ENCODE measurements at places on chromosomes 12 and 14.

DNA sequence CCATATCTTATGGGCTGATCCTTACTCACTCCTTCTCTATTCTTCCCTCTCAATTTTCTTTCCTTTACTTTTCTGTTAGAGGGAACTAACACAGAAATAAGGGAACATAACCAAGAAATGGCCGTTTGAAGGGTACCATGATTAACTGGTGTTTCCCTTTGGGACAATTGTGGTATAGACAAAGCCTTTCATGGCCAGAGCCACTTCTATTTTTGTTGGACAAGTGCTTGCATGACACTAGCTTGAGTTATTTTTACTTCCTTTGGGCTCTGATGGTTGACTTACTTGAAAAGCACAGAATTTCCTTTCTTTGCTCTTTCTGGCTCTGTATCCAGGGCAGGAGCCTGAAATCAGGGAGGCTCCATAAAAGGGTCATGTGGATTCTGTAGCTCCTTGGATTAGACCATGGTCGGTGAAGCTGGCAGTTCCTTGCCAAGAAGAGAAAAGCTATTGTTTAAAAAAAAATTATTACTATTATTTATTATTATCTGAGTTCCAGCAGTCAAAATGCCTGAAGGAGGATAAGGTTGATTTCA lies 130.6 kb downstream of the KTN1 start:
- DNase-seq = no peak

DNA sequence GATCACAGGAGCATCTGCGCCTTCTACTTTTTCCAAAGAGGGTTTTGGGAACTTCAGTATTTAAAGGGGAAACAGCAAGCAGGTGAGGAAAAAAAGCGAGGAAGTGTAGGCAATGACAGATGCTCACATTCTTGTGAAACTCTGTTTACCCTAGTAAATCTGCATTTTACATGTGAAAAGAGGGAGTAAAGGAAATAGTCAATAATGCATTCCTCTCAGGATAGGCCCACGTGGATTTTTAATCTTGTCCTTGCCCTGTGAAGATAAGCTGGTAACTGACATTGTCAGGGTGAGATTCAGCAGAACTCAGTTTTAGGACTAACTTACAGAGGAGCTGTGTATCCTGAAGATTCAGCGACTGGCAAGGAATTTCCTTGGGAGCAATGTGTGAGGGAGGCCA lies 1119.2 kb upstream of the TMEM132C start:
- no peak for DNase-seq

DNA sequence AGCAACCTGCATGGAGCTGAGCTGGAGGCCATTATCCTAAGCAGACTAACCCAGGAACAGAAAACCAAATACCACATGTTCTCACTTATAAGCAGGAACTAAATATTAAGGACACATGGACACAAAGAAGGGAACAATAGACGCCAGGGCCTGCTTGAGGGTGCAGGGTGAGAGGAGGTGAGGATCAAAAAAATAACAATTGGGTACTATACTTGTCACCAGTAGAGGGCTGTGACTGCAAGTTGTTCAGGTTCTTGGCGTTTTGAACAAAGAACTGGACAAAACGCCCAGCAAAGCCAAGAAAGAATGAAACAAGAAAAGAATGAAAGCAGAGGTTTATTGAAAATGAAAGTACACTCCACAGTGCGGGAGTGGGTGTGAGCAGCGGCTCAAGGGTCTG lies 208.5 kb upstream of the NEDD1 start:
- no peak for DNase-seq

- no peak for DNase-seq
Observed at GRCh38 chr12:19507823-19508222, 68.5 kb downstream of the AEBP2 start.

DNA sequence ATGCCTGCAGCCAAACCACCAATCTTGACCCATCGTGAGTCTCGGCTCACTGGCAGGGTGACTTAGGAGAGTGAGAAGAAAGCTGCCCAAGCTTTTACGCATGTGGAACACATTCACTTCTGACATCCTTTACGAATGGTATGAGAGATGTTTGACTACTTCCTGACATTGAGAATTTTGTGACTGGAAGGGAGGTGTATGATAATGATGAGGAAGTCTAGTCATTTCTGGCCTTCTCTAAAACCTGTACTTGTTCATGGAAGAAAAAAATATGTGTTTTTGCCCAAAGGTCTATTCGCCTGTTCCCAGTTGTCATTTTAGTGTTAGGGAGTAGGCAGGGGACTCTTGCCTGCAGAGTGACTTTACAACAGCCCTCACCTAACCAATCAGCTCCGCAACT lies 227.2 kb upstream of the ATP2B1 start:
- DNase-seq = no peak

- no peak for DNase-seq
Observed at GRCh38 chr14:93032421-93032936, 83.2 kb downstream of the ITPK1 start.

All from DMS79 (cell line).